CD4-positive, alpha-beta T cell treated with Interleukin-17A for 4 hours (primary cell): ENCODE measurements at places on chromosomes 1 and 21.

DNA sequence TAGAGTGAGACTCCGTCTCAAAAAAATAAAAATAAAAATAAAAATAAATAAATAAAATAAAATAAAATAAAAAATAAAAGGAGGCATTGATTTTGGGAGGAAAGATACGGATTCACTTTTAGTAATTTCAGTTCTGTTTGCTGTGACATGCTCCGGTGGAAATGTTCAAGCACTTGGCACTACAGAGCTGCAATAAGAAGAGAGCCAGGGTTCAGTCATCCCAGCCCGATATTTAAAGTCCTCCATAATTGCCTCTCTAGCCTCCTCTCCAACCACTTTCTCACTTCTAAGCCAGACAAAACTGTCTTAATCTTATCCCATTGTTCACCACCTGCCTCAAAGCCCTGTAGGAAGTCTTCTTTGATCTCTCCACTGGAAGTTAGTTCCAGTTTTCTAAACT lies 55.0 kb upstream of the MACF1 start:
- DNase-seq: no peak

DNA sequence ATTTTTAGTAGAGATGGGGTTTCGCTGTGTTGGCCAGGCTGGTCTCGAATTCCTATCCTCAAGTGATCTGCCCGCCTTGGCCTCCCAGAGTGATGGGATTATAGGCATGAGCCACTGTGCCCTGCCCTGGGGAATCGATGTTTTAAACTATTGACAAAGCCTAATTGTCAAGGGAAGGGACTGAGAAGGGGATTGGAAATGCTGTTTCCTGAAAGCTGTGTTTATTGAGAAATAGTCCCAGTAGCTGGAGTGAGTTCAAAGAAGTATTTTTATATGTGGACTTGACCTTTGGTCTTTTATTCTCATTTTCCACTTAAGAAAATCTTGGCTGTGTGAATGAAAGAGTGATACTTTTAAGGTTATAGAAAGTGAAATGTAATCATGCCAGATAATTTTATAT lies 47.5 kb downstream of the KIF1B start:
- no peak for DNase-seq

- DNase-seq: no peak
Observed at GRCh38 chr1:197320991-197321531, 53.0 kb downstream of the CRB1 start.

GRCh38 chr21:43613755-43614638 lies 45.3 kb downstream of the HSF2BP start:
- no peak for DNase-seq

DNA sequence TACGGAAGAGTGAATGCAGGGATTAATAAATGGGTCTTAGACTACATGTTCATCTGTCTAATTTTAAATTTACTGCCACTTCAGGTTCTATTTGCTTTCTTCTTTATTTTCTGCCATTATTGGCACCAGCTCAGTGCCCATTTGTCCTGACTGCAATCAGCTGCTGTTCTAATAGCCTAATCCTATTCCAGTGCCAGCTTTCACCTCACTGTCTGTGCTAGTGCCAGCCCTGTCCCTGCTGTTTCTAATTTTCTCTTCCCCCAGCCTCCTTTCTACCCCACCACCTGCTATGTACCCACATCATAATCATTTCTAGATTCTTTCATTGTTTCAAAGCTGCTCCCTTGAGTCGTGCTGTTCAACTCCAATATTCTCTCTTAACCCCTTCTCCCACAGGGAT lies 86.4 kb downstream of the KCNK1 start:
- no peak for DNase-seq

GRCh38 chr1:22919341-22920025 lies 53.2 kb downstream of the LACTBL1 start:
- no peak for DNase-seq

GRCh38 chr1:119327450-119328155 lies 41.0 kb upstream of the HAO2 start:
- peak; percentile 40 for DNase-seq
